ENCODE measurements at places on chromosomes 5 and 9. TPM values are rescaled to one million over a fixed set of nuclear protein-coding genes. Genes with fewer than 3 reads are reported as not detected.

PFN3 gene
- total RNA-seq, result not detected

SHC3 gene
- 4.4 TPM for total RNA-seq

IL3 gene
- total RNA-seq, result not detected

ARHGEF28 gene
- 30.0 TPM for total RNA-seq

IFNB1 gene
- total RNA-seq, result not detected

Data from camera-type eye (tissue), 1 donor.